ENCODE measurements at places on chromosomes 4 and X. TPM values are rescaled to one million over a fixed set of nuclear protein-coding genes. Genes with fewer than 3 reads are reported as not detected.

PLK4 gene
- total RNA-seq: 1.7 TPM

PRICKLE3 gene
- total RNA-seq: 8.0 TPM

PAK3 gene
- 0.79 TPM for total RNA-seq

ADGRG4 gene
- not detected for total RNA-seq

DUX4 gene
- not detected for total RNA-seq

GRCh38 chrX:24479924-24480323 is 14.8 kb downstream of the PDK3 start:
- H3K27me3 ChIP-seq: no peaks in the 10 kb centered on the region
- peak; percentile 62 for DNase-seq
- no peaks in the 10 kb centered on the region for H3K36me3 ChIP-seq
- peak overlapping the region; percentile 38 for H3K4me3 ChIP-seq
- H3K27ac ChIP-seq: peak overlapping the region; percentile 95
- H3K4me1 ChIP-seq: peaks cover 33% of the 10 kb centered on the region

DNA sequence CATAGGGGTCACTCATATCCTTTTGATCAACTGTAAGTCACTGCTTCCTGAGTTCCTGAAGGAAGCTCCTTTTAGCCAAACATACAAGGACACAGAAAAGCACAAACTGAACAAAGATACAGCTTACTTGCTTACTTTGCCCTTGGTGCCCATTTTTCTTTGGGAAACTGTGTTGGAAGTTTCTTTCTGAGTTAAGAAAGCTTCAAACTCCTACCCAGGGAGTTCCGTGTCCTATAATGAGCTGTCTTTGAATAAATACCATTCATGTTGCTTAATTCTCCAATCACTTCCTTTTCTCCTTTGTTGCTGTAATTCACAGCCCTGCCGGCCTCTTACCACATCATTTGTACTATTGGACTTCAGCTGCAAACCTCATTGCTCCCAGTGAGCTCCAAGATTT is at the start of gene ADH4:
ADH4 (minus strand) TSS at position 228 of the 400 bp plus-strand sequence; CDS start at position 153, 75 bp downstream.
- no peak within 1 kb of the TSS for H3K27ac ChIP-seq
- no peaks in the 10 kb centered on the region for H3K4me1 ChIP-seq
- H3K36me3 ChIP-seq: no peaks in the 10 kb centered on the region
- no peak within 1 kb of the TSS for H3K4me3 ChIP-seq
- DNase-seq: no peak

- no peaks in the 10 kb centered on the region for H3K36me3 ChIP-seq
- no peaks in the 10 kb centered on the region for H3K27me3 ChIP-seq
- no peak overlapping the region for H3K27ac ChIP-seq
- H3K4me3 ChIP-seq: no peak overlapping the region
These were observed 314.9 kb upstream of the TRAM1L1 start for GRCh38 chr4:117400039-117400835.

DNA sequence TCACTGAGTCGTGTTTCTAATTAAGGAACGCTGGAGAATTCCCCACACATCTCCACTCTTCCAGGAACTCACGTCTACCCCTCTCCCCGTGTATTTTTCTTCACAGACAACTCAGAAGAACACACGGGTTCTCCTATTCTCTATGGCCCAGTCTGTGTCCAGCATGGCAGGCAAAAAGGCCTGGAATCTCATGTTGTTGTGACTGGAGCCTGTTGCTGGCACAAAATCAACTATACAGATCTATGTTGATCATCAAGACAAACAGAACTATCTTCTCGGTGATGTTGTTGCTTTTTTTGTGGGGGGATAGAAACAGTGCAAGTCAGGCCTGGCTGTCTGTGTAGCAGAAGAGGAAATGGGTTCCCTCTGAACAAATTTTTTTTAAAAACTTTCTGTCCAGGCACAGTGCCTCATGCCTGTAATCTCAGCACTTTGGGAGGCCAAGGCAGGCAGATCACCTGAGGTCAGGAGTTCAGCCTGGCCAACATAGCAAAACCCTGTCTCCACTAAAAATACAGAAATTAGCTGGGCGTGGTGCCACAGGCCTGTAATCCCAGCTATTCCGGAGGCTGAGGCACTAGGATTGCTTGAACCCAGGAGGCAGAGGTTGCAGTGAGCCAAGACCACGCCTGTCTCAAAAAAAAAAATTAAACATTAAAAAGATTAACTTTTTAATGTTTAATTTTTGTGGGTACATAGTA is 50.5 kb upstream of the CBR4 start:
- H3K4me1 ChIP-seq: no peaks in the 10 kb centered on the region
- DNase-seq: no peak
- H3K4me3 ChIP-seq: no peak overlapping the region
- peaks cover 3% of the 10 kb centered on the region for H3K27me3 ChIP-seq

GRCh38 chrX:136271300-136271699 is 20.1 kb upstream of the MAP7D3 start:
- no peak overlapping the region for H3K27ac ChIP-seq
- H3K4me1 ChIP-seq: no peaks in the 10 kb centered on the region
- peaks cover 2% of the 10 kb centered on the region for H3K27me3 ChIP-seq
- no peak for DNase-seq
- no peak overlapping the region for H3K4me3 ChIP-seq

- H3K4me1 ChIP-seq: no peaks in the 10 kb centered on the region
- no peak overlapping the region for H3K4me3 ChIP-seq
- no peak overlapping the region for H3K27ac ChIP-seq
- no peaks in the 10 kb centered on the region for H3K27me3 ChIP-seq
These were observed 397.6 kb upstream of the TENM3 start for GRCh38 chr4:181845617-181846016.

DNA sequence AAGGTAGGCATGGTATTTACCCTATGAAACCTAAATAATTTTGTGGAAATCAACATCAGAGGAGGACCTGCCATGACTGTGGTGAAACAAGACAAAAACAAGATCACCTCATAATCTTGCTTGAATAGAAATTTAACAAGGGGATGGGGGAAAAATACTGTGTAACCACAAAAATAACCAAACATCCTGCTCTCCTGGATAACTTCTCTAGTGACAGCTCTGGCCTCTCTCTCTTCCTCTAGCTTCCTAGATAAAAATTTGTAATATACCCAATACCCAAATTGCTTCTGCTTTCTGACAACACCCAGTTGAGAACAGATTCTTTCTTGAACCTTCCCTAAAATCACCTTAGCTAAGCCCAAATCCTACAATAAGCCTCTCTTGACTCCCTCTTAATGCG is 11.9 kb upstream of the TIGD2 start:
- no peaks in the 10 kb centered on the region for H3K4me1 ChIP-seq
- H3K4me3 ChIP-seq: no peak overlapping the region
- no peaks in the 10 kb centered on the region for H3K36me3 ChIP-seq
- H3K27ac ChIP-seq: no peak overlapping the region

GRCh38 chrX:2317527-2318055 is 183.2 kb downstream of the DHRSX start:
- no peak overlapping the region for H3K27ac ChIP-seq
- no peak for DNase-seq
- no peaks in the 10 kb centered on the region for H3K27me3 ChIP-seq
- H3K4me1 ChIP-seq: no peaks in the 10 kb centered on the region

DNA sequence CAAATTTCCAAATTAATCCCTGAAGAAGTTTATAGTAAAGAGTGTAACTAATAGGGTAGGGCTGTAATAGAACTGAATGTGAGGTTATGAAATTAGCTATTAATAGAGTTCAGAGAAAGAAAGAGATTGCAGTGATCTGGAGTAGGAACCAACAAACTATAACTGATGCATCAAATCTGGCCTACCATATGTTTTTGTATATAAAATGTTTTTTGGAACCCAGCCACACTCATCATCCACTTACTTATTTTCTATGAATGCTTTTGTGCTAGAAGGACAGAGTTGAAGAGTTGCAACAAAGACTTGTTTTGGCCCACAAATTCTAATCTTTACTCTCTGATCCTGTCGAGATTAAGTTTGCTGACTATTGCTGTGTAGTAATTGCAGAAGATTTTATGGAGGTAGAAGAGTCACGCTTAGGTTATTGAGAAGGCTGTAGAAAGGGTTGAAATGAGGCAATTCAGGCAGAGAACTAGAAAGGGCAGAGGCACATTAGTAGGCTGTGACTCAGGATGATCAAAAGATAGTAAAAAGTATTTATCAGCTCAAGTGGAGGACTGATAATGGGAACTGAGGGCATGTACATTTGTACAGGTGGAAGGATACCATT is 298.7 kb upstream of the EMCN start:
- no peak overlapping the region for H3K27ac ChIP-seq
- H3K36me3 ChIP-seq: no peaks in the 10 kb centered on the region
- DNase-seq: no peak
- H3K27me3 ChIP-seq: no peaks in the 10 kb centered on the region
- H3K4me3 ChIP-seq: no peak overlapping the region
- no peaks in the 10 kb centered on the region for H3K4me1 ChIP-seq

- H3K36me3 ChIP-seq: no peaks in the 10 kb centered on the region
- no peak for DNase-seq
- H3K27ac ChIP-seq: no peak overlapping the region
- H3K27me3 ChIP-seq: peaks cover 20% of the 10 kb centered on the region
- no peak overlapping the region for H3K4me3 ChIP-seq
These were observed 67.4 kb downstream of the DNAAF6 start for GRCh38 chrX:107273795-107274194.

DNA sequence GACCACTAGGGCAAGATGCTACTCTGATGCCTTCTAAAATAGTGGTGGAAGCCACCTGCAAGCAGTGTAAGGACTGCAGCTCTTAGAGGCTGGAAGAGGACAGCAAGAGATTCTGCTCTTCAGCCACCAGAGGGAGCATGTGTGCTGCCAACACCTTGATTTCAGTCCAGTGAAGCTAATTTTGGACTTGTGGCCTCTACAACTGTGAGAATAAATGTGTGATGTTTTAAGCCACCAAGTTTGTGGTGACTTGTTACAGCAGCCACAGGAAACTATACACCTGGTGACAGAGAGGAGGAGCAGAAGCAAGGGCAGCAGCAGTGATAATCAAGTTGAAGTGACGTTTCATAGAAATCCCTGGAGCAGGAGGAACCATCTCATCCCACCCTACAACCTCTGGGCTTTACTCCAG is 55.9 kb downstream of the FGFBP1 start:
- H3K27me3 ChIP-seq: no peaks in the 10 kb centered on the region
- no peak overlapping the region for H3K27ac ChIP-seq
- H3K36me3 ChIP-seq: peaks cover 3% of the 10 kb centered on the region
- H3K4me1 ChIP-seq: no peaks in the 10 kb centered on the region

DNA sequence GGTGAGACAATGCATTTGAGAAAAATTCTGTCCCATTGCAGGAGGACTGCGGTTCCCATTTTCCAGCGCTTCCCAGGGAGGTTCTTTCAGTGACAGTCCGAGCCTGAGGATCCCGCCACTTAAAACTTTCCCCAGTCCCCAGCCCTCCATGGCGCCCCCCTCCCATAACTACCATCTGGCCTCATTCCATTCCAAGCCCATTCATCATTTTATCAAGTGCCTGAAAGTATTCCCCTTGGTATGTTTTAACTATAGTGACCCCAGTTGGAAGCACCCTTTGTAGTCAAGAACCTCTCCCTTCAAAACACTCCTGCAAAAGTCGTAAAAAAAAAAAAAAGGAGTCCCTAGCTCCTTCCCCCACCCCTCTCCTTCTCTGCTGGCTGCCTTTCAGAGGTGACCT is 1.2 kb downstream of the RASL11B start:
- H3K36me3 ChIP-seq: no peaks in the 10 kb centered on the region
- H3K27me3 ChIP-seq: peaks cover 18% of the 10 kb centered on the region
- DNase-seq: no peak
- H3K4me3 ChIP-seq: no peak overlapping the region

GRCh38 chr4:10750714-10751113 is 66.1 kb upstream of the CLNK start:
- no peak for DNase-seq
- H3K27me3 ChIP-seq: no peaks in the 10 kb centered on the region
- H3K36me3 ChIP-seq: no peaks in the 10 kb centered on the region
- no peaks in the 10 kb centered on the region for H3K4me1 ChIP-seq
- H3K4me3 ChIP-seq: no peak overlapping the region

- H3K27me3 ChIP-seq: no peaks in the 10 kb centered on the region
- H3K4me1 ChIP-seq: no peaks in the 10 kb centered on the region
- DNase-seq: no peak
- no peak overlapping the region for H3K27ac ChIP-seq
These were observed 25.7 kb upstream of the PCDH19 start for GRCh38 chrX:100435726-100436125.

DNA sequence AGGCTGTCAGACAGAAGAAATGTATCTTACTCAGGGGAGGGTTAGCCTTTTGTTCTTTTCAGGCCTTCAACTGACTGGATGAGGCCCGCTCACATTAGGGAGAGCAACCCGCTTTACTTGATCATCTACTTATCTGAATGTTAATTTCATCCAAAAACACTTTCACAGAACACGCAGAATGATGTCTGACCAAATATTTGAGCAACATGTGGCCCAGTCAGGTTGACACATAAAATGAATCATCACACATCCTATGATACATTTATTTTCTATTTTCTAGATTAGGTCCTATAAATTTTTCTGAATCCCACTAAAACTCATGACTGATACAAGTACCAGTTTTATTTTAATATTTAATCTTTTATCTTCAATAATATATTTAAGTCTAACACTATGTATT is 260.3 kb downstream of the IL15 start:
- H3K36me3 ChIP-seq: no peaks in the 10 kb centered on the region
- H3K4me1 ChIP-seq: no peaks in the 10 kb centered on the region
- no peak for DNase-seq
- H3K27me3 ChIP-seq: no peaks in the 10 kb centered on the region
- no peak overlapping the region for H3K27ac ChIP-seq

- H3K4me3 ChIP-seq: no peak overlapping the region
- H3K27me3 ChIP-seq: no peaks in the 10 kb centered on the region
- no peaks in the 10 kb centered on the region for H3K36me3 ChIP-seq
- no peak for DNase-seq
- no peak overlapping the region for H3K27ac ChIP-seq
These were observed 54.4 kb downstream of the FAT1 start for GRCh38 chr4:186669159-186669731.

GRCh38 chr4:140645614-140646412 is 77.1 kb upstream of the UCP1 start:
- no peaks in the 10 kb centered on the region for H3K36me3 ChIP-seq
- no peaks in the 10 kb centered on the region for H3K27me3 ChIP-seq
- H3K4me3 ChIP-seq: no peak overlapping the region
- DNase-seq: no peak
- no peak overlapping the region for H3K27ac ChIP-seq
- H3K4me1 ChIP-seq: no peaks in the 10 kb centered on the region

DNA sequence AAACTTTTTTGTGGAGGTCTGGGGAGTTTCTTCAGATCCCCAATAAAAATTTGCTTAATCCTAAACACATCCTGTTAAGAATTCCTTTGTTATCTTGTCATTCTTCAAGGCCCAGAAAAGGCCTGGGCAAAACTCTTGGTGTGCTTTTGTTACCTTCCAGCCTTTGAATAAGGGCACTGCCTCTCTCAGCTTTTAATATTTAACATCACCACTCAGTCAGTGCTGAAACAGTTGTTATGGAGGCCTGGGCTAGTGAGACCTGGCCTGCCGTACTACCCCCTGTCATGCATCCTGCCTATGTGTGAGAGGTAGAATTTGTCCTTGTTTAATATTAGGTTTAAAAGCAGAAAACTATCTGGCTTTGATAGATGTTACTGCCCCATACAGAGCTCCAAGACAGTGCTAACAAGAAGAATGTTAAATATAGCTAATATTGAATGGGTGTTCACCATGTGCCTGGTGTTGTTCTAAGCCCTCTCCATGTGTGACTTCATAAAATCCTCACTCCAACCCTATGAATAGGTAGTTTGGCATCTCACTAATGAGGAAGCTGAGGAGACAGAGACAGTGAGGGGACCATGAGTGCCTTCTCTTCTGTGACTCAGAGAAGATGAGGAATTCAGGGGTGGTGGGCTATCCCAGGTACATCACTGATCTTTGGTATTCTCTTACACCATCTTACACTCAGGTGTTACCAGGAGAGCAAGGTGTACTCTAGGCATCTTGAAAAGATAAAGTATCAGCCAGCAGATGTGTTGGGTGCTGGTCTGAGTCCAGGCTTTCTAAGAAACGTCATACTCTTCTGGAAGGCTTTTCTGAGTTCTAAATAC is 6.2 kb downstream of the PPP1R2C start:
- H3K27me3 ChIP-seq: no peaks in the 10 kb centered on the region
- no peak for DNase-seq
- no peak overlapping the region for H3K4me3 ChIP-seq
- no peaks in the 10 kb centered on the region for H3K36me3 ChIP-seq
